Muscle of arm (tissue), 14 donors: ENCODE measurements at places on chromosomes 7 and 10. TPM values are rescaled to one million over a fixed set of nuclear protein-coding genes. Genes with fewer than 3 reads are reported as not detected.

DNA sequence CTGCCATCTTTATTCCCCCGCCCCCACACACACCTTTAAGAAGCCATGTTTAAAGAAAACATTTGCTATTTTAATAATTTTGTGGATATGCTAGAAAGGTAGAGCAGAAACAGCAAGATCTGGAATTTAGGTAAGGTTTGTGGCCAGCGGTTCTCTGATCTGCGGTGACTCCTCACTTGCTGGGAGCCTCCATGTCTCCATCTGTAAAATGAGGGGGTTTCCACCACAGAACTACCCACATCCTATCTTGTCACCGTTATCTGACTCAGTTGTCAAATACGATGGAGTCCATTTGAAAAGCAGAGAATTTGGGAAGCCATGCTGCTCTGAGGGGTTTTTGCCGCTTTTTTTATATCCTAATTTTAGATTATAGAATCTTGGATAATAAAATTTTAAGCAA, 23.3 kb downstream of the MACC1 start:
- DNase-seq: no peak

DNA sequence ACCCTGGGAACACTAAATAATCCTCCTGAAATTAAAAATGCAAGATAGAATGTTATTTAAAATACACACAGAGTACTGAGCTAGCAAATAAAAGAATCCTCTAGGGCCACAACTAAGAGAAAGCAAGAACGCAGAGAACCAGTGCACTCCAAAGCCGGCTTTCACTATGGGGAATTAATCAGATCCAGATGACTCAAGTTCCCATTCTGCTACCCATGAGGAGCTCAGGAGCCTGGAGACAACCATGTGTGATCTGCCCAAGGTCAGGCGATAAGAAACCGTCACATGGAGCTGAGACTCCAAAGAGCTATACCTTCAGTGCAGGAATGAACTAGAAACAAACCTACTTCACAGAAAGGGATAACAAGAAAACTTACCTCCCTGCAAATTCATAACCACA, 19.5 kb upstream of the CYREN start:
- DNase-seq: no peak

DNA sequence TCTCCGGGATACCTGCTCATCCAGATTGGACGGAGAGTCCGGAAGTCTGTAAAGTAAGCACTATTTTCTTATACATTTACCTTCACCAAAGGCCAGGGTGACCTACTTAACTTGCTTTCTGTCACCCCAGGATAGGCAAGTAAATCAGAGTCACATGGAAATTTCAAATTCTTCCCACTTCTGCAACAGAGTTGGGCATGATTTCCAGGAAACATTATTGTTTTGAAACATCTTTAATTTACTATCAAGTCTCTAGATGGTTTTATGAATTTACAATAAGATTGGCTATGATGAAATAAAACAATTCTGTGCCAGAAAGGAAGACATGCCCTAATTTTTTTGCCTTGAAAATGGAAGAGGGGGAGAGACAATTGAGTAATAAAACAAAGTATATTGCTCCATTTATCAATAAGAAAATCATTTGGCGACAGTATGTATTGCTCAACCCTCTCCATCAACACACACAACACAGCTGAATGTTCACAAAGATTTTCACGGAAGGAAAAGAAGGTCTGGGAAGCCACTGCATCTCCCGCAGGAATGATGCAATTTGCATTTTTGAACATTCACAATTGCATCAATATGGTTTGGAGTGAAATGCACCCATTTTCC, 702.8 kb downstream of the PARD3 start:
- no peak for DNase-seq

DNA sequence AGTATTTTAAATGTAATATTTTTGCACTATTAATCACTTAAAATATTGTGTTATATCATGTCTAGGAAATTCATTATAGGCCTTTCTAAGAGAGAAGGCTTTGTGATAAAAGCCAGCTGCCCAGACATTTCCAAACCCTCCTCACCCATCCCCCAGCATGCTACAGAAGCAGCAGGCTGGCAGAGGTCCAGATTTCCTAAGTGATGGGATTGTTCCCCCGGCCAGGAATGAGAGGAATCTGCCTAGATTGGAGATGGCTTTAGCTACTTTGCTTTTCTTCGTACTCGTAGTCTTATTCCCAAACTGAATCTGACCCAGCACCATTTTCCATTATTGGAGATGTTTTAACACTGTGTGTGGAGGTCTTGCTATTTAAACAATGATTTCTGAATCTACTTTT, 29.4 kb downstream of the CDK14 start:
- peak; percentile 52 for DNase-seq

DNA sequence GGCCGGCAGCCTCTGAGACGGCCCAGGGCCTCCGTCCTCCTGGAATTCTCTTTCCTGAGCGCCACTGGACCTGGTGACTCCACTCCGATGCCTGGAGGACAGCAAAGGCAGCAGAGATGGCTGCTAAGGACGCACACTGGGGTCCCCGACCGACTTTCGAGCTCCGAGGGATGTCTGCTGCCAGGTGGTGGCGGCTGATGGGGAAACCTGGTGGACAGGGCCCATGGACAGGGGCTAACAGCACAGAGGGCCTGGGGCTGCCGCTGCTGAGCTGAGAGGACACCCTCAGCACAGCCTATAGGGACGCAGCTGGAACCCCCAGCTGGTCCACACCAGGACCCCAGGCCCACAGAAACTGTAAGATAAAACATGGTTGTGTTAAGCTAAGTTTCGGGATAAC, 366.3 kb downstream of the DNAJB6 start:
- no peak for DNase-seq

DNA sequence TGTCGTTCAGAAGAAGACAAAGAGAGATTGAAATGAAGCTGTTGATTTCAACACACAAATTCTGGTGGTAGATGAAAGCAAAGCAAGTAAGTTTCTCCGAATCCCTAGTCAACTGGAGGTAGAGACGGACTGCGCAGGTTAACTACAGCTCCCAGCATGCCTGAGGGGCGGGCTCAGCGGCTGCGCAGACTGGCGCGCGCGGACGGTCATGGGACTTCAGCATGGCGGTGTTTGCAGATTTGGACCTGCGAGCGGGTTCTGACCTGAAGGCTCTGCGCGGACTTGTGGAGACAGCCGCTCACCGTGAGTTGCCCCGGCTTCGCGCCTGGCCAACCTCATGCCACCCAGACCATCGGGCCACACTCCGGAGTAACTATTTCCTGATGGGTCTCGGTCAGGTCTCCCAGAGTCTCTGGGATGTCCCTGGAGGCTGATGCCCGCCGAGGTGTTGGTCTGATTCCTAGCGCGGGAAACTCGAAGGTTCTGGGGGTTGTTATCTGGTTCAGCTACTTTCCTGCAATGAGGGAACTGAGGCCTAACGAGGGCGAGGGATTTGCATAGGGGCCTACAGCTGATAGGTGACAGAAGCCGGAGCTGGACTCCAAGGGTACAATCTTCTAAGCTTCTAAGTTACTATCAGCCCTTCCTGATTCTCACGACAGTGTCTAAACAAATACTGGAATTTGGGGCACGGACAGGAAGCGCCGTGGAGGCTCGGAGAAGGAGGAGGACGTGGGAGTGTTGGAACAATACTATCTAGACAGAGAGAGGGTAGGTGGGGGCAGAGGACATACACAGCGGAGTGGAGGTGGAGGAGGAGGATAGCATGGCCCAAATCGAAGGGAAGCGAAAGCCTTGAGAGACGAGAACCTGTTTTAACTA, at the start of gene RPP30:
TSS of gene RPP30 (plus strand) at position 209 of the 882 bp plus-strand sequence. CDS start at position 222, 13 bp downstream.
- peak; percentile 84 for DNase-seq

- no peak for DNase-seq
Measured at GRCh38 chr7:88395715-88396114, 89.0 kb upstream of the STEAP4 start.

DNA sequence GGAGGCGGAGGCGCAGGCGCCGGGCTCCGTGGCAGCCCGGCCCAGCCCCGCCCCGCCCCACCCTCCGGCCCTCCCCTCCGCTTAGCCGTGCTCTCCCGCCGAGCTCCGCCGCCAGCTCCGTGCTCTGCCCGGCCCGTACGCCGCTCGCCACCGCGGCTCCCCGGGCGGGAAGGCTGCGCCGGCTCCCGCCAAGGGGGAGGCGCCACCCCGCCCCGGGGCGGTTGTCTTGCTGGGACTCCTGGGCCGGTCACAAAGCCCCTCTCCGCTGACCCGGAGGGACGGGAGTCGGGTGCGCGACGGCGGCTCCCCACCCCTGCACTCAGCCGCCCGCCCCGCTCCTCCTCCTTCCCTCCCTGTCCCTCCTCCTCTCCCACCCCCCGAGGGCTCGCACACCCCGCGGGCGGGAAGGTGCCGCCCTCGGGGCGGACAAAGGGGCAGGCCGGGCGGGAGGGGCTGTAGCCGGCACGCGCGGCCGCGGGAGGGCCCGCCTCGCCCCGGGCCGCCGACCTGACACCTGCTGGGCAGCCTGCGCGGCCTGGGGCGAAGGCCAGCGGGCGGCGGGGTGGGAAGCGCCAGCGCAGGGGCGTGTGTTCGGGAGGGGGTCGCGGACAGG, 11.5 kb upstream of the SP8 start:
- DNase-seq: no peak

Gene NODAL
- 0.78 TPM for polyA plus RNA-seq

Gene RBP3
- not detected for polyA plus RNA-seq

- no peak for DNase-seq
Measured at GRCh38 chr7:36151921-36152755, 916 bp upstream of the EEPD1 start.

DNA sequence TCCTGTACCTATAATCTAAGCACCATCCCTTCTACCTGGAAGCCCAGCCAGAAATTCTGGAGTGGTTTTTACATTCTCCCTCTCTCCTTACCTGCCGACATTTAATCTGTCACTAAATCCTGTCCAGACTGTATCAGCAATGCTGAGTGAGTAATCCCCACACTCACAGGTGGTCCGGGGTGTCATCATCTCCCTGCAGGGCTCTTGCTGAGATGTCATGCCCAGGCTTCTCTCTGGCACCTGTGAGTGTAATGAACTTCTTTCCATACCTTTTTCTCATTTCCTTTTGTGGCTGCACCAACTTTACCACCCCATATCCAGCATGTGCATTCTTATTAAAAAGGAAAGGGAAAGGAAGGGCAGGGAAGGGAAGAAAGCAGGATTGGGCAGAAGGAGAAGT, 355.2 kb downstream of the CCSER2 start:
- DNase-seq: no peak

- DNase-seq: no peak
Measured at GRCh38 chr7:144842377-144842851, 6.6 kb upstream of the TPK1 start.

DNA sequence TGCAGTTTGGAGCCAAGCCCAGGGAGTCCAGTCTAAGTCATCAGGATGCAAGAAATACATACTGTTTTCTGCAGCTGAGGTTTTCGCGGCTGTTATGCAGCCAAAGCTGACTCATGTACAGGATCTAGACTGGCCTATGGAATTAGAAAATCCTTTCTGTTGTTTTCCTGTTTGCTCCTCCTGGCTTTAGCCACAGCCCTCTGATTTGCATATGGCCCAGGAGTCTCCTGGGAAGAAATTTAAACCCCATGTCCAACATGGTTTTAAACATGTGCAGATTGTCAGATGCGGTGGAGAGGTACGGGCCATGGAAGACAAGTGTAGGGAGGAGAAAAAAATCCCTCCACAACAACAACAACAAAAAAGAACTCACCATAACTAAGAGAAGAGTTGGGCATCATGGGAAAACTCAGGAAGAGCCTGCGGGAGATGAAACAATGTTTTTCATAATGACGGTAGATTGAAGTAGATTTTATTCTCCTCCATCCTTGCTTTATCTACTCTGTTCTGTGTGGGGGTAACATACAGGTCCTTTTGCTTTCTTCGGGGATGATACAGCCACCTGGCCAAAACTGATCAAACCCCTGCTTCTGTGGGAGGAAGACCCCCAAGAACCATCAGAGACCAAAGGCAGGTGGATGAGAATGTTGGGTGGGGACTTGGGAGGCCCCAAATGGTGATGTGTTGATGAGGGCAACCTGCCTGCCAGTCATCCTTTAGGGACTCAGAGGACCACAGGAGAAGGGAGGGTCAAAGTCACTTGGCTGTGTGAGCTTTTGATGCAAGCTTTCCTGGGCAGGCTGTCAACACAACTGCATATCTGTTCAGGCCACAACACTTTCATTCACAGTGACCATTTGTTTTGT, 29.8 kb upstream of the GNA12 start:
- no peak for DNase-seq

GRCh38 chr10:637221-637620, 52.2 kb downstream of the DIP2C start:
- DNase-seq: no peak

Gene CPN1
- polyA plus RNA-seq: not detected

Gene PIK3AP1
- polyA plus RNA-seq: 1.7 TPM

GRCh38 chr7:127850195-127850594, 181.0 kb downstream of the LRRC4 start:
- DNase-seq: no peak

- no peak for DNase-seq
Measured at GRCh38 chr7:38451840-38452239, 178.4 kb upstream of the TARP start.

Gene POU6F2
- polyA plus RNA-seq: 0.11 TPM

DNA sequence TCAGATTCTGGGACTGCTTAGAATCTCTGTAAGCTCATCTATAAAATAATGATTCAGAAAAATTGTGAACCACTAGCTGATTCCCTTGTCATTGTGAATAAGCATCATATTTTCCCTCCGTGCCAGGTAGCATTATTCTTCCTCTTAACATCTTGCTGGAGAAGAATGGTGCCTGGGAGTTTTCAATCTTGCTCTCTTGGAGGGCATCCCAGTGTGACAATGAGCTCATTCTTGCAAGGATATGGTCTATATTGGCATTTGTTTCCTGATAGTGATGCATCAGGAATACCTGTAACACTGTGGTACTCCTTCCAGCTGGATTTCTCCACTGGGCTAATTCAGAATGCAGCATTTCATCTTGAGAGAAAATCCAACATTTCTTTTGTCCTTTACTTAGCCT, 126.4 kb upstream of the ITGB1 start:
- no peak for DNase-seq

GRCh38 chr7:124781907-124782734, 16.5 kb upstream of the GPR37 start:
- no peak for DNase-seq

DNA sequence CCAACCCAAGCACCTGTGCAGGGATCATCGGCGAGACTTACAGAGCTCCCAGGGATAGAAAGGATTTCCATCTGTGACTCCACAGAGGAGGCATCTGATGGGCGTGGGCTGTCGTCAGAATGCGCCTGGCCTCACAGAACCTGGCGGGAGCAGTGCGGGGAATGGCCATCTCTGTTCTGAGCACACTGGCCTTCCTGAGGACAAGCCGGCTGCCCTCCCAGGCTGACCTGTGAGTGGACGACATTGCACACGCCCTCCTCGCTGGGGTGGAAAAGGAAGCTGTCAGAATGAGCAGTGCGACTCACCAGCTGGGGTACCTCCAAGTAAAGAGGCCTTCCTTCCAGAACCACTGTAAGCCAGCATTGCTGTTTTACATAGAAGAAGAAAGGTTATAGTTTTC, 234.6 kb upstream of the PITRM1 start:
- DNase-seq: no peak
